ENCODE measurements at places on chromosomes 3 and 15.

DNA sequence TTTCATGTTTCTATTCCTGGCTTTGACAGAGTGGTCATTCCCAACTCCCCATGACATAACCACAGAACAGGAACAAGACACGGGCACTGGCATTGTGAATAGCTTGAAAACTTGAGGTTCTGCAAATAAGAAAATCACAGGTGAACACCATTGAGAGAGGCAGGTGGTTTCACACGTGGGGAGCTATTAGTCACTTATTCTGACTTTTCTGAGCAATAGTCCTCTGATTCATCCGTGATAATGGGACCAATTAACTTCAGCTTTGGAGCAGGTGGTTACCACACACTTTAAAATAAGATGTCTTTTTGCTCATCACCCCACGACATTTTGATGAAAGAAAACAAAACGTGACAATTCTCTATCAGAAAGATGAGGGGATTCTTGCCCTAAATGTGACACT lies 224.7 kb downstream of the KLF13 start:
- DNase-seq, result no peak

GRCh38 chr15:73926219-73927002 lies at the start of gene LOXL1:
LOXL1 (plus strand) TSS chr15:73926462; CDS start chr15:73926784, 322 bp downstream.
- DNase-seq, result peak; percentile 91

- no peak for DNase-seq
Observed at GRCh38 chr3:188220988-188221818, 67.2 kb downstream of the LPP start.

DNA sequence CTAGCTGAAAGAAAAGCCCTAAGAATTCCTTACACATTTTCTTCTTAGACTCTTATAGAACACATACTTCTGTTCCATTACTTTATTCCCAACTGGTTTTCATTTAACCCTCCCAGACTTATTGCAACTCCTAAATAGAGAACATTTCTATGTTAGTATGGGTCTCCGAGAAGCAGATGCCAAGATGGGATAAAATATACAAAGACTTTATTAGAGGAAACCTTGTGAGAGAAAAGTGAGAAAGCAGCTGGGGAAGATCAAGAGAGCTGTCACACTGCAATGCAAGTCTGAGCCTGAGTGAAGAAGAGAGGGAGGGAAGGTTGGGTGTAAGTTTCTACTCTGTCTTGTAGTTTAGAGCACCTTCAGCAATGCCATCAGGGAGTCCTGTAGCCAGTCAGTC lies 979.3 kb downstream of the IGSF11 start:
- DNase-seq, result no peak

- DNase-seq, result no peak
Observed at GRCh38 chr3:12861611-12862010, 20.2 kb upstream of the RPL32 start.

DNA sequence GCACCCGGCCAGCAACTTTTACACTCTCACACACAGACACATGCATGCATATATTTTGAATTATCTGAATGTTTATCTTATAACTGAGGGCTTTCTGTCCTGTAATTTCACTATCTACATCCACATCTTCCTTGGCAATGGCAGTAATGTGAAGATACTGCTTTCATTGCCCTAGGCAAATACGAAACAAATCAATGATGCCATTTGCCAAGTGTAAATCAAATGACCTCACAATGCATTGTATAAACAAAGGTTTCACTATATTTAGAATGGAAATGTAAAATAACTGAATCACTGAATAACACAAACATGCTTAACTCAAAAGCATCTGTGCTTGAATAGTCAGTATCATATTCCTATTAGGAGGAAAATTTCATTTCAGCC lies 455.6 kb downstream of the TBL1XR1 start:
- no peak for DNase-seq

GRCh38 chr3:181935915-181936314 lies 224.2 kb downstream of the SOX2 start:
- DNase-seq, result no peak

DNA sequence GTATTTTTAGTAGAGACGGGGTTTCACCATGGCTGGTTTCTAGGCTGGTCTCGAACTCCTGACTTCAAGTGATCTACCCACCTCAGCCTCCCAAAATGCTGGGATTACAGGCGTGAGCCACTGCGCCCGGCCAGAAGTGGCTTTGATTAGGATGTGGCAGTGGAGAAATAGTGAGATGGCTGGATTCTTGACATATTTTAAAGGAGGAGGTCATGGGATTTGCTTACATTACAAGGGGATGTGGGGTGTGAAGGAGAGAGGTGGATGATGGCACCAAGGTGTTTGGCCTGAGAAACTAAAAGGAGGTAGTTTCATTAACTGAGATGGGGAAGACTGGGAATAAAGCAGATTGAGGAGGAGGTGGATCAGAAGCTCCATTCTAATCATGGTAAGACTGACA lies 15.0 kb upstream of the LTF start:
- DNase-seq, result no peak

- peak; percentile 17 for DNase-seq
Observed at GRCh38 chr15:65336493-65337435, 32.3 kb downstream of the RNU5B-1 start.

- no peak for DNase-seq
Observed at GRCh38 chr15:71494563-71495397, 315.6 kb upstream of the NR2E3 start.

GRCh38 chr3:4674216-4674615 lies 181.1 kb downstream of the ITPR1 start:
- no peak for DNase-seq

DNA sequence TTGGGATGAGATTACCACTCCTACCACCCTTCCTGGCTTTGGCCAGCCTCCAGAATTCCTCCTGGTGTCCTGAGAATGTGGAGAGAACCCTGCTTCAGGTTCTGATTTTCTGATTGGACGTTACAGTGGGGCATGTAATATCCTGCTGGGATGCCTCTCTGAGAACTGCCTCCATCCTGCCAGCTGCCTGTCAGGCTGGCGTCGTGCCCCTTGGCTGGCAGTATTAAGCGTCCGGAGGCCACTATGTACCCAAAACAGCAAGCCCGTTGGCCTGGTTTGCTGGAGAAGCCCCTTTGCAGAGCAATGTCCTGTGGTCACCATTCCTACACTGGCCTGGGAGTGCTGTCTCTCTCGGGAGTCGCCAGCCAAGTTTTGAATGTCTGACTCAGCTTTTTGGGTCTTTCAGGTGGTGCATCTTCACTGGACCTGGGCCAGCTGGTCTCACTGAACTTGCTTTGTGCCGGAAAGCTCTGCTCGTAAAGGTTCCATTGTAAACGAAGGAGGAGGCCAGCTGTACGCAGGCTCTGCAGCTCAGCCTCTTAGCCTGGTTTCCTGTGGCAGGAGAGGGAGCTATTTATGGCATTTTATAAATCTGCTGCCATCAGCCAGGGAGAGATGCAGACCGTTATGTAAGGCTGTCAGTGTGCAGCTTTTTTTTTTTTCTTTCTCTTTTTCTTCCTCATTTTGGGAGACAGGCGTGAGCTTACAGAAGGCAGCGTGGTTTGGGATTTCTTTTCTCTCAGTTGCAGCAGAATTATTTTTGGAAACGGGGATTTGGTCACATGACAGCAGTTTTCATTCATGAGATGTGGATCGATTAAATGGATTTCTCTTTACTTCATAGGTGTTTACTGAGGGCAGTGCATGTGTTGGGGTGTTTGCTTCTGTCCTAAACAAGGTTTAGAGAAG lies 19.0 kb upstream of the TRAK1 start:
- DNase-seq, result peak; percentile 70

- DNase-seq, result peak; percentile 17
Observed at GRCh38 chr3:29494305-29495036, 213.6 kb downstream of the RBMS3 start.
